ENCODE measurements at places on chromosomes 16 and 17.

GRCh38 chr16:29816694-29817441 lies 916 bp downstream of the PAGR1 start:
- no peak for DNase-seq

DNA sequence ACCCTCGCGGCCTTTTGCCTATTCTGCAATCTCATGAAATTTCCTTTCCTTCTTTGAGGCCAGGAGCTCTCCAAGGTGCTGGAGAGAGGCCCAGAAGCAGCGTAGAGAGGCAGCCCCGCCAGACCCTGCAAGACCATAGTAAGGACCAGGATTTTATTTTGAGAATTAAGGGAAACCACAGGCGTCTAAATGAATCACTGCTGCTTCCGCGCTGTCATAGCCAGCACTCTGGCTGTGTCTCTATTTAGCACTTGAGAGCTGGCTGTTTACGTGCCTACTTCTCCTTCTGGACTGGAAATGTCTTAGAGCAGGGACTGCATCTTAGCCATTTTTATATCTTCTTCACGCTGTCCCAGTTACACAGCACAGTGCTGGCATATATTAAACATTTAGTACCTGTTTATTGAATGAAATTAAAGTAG lies 37.6 kb upstream of the PIRT start:
- no peak for DNase-seq

GRCh38 chr16:75416904-75417565 lies 16.3 kb downstream of the CFDP1 start:
- DNase-seq, result no peak

DNA sequence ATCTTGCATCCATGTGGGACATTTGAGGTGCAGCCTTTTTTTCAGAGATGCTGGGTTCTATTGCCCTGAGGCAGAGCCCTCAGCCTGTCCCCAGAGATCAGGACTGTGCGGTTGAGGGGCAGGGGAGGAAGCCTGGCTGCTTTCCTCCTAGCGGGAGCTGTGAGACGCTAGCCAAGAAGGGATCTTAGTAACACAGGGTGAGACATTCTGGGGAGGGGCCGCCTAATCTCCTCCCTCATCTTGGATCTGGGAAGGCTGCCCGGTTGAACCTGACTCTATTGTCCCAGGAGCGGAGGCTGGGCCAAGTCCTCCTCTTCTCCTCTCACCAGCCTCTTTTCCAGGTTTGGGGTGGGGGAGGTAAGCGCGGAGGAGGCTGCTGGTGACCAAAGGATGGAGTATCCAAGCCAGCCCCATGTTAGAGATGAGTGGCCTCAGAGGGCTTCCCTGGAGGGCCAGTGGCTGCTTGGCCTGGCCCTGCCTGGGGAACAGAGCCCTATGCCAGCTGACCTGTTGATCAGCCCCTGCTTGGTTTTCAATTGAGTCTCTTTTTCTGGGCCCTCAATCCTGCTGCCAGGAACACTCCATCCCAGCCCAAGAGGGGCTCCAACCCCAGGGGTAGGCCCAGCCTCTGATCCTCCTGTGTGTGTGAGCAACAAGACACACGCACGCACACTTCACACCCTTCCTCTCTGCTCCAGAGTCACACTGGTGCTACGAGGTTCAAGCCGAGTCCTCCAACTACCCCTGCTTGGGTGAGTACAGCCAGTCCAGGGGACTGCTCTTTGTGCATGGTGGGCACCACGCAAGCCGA lies 5.0 kb downstream of the CA4 start:
- no peak for DNase-seq

DNA sequence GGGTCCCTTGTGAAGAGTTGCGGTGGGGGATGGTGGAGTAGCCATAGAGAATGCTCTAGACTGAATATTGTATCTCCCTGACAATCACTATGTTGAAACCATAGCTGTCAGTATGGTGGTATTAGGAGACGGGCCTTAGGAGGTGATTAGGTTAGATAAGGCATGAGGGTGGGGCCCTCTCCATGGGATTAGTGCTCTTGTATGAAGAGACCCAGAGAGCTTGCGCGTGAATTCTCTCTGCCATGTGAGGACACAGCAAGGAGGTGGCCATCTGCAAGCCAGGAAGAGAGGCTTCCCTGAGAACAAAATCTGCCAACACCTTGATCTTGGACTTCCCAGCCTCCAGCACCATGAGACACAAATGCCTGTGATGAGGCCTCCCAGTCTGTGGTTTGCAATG lies 34.5 kb upstream of the MGAT5B start:
- DNase-seq, result no peak

DNA sequence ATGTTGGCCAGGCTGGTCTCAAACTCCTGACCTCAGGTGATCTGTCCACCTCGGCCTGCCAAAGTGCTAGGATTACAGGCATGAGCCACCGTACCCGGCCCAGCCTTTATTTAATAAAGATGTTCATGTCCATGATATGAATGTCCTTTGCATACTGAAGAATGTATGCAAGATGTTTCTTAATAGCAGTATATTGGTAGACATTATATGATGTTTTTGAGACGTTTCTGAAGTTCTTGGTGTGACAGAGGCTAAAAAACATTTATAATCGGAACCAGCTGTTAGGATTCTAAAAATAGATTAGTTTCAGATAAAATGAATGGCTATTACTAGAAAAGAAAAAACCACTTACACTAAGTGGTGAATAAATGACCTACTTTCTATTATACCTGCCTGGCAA lies 11.8 kb downstream of the PDZD9 start:
- DNase-seq, result no peak

DNA sequence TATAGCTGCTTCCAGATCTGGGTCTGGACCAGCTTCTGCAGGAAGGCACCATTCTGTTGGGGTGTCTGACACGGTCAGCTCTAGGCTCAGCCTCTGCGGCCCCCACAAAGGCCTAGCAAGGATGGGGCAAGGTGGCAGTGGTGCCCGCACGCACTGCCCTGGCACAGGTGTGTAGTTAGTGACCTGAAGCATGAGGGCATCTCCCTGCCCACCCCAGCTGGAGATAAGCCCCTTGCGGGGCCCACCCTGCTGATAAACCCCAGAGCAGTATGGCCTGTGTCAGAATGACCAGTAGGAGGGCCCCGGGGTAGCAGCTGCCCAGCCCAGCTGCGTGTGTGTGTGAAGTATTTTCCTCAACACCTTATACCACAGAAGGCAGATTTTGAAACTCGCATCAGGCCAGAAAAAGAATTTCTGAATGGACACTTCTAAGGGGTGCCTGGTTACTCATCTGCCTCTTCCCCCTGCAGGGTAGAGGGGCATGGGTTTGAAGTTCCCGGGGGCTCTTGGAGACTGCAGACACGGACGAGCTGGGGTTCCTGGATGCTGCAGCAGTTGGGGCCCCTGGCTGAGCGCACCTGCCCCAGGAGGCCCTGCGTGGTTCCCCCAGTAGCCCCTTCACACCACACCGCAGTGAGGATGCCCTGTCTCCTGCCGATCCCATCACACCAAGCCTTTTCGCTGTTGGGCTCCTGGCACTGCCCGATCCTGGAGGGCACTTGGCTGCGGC lies 4.5 kb downstream of the ARHGDIA start:
- no peak for DNase-seq

GRCh38 chr16:24728891-24729242 lies 584 bp upstream of the TNRC6A start:
- DNase-seq, result no peak

DNA sequence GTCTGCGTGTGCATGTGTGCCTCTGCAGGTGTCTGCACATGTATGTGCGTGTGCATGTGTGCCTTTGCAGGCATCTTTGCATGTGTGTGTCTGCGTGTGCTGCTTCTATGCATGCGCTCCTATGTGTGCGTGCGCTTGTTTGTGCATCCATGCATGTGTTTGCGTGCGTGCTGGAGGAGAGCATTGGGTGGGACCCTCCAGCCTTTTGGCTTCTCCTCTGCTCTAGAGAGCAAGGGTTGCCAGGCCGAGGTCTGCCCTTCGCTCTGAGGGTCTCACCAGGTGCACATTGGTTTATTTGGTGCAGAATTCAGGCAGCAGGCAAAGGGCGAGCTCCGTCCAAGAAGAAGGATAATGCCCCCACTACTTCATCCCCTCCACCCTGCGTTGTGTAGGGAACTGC lies 1.1 kb upstream of the RAB40B start:
- no peak for DNase-seq

- no peak for DNase-seq
Measured at GRCh38 chr16:10517868-10518267, 62.5 kb downstream of the EMP2 start.

- no peak for DNase-seq
Measured at GRCh38 chr17:54680410-54680809, 220.2 kb upstream of the TOM1L1 start.

DNA sequence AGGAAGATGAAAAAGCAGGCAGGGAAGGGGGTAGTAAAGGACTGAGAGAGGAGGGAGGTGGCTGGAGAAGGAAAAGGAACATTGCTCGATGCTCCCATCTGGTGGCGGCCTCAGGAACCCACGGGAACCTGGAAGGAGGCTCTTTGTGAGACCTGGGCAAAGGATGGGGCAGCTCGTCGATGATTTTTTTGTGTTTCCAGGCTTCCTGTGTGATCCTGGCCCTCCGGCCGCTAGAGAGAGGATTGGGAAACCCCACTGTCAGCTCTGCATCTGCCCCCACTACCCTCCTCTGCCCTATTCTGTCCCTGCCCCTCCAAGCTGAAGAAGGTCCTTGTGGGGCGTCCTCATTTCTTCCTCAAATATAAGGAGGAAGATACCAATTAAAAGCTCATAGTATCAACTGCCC lies 6.6 kb downstream of the WFIKKN2 start:
- no peak for DNase-seq

- DNase-seq, result no peak
Measured at GRCh38 chr17:49955157-49955556, 13.8 kb upstream of the DLX4 start.

- no peak for DNase-seq
Measured at GRCh38 chr16:80511824-80512592, 28.8 kb upstream of the DYNLRB2 start.

GRCh38 chr17:13671771-13672170 lies 70.0 kb upstream of the HS3ST3A1 start:
- no peak for DNase-seq

DNA sequence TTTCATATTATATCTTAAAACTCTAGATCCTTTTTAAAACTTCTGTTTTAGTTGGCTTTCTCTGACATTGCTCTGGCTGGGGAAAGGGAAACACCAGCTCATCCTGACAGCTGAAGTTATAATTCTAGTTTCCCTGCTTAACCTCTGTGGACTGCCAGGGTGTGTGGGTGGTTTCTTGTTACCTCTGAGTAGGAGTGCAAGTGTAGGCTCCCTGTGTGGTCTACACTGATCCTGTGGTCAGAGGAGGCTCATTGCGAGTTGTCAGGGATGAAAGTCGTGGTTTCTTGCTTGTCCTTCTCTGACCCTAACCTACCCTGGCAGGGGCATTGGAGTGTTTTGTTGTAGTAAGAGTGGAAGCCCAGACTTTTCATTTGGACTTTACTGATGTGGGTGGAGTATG lies 221.0 kb downstream of the UTP18 start:
- DNase-seq, result no peak

GRCh38 chr17:55067697-55068439 lies 99.3 kb downstream of the STXBP4 start:
- DNase-seq, result no peak

DNA sequence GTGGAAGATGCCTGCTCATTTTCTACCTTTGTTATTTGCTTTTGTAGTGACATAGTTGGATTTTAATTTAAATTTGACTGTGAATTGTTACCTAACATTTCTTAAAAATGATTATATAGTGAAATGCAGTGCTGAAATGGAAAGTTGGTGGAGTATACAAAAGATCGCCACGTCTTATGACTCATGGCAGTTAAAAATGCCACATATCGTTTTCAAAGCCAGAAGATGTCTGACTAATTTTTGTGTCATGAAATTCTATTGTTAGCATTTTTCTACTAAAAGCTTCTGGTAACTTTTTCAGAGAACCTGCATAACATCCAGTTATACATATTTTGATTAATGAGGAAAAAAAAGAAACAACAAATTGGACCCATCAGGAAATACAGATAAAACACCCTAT lies 20.6 kb downstream of the MAP2K4 start:
- DNase-seq, result no peak

- no peak for DNase-seq
Measured at GRCh38 chr16:88642881-88643643, 4.7 kb downstream of the IL17C start.

GRCh38 chr17:49516180-49516579 lies 21.1 kb downstream of the NGFR start:
- no peak for DNase-seq

- DNase-seq, result no peak
Measured at GRCh38 chr17:64679710-64680216, 17.7 kb upstream of the SMURF2 start.

- DNase-seq, result no peak
Measured at GRCh38 chr17:51079049-51079448, 41.6 kb downstream of the SPAG9 start.

DNA sequence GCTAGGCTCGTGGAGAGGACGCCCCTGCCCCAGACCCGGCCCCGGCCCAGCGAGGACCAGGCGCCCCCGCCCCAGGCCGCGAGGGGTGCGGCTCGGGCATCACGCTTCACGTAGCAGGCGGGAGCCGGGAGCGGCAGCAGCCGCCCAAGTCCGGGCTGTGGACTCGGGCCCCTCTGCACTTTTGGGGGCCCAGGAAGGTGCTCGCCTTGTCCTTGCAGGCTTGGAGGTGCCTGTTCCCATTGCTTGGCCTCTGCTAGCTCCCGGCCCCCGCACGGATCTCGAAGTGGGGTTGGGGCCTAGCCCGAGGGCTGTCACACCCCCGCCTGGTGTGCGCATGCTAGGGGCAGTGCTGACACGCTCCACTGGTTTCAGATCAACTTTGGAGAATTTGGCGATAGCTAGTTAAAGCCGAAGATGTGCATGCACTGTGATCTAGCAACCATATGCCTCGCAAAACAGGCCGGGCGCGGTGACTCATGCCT lies 55.7 kb downstream of the WSB1 start:
- no peak for DNase-seq

DNA sequence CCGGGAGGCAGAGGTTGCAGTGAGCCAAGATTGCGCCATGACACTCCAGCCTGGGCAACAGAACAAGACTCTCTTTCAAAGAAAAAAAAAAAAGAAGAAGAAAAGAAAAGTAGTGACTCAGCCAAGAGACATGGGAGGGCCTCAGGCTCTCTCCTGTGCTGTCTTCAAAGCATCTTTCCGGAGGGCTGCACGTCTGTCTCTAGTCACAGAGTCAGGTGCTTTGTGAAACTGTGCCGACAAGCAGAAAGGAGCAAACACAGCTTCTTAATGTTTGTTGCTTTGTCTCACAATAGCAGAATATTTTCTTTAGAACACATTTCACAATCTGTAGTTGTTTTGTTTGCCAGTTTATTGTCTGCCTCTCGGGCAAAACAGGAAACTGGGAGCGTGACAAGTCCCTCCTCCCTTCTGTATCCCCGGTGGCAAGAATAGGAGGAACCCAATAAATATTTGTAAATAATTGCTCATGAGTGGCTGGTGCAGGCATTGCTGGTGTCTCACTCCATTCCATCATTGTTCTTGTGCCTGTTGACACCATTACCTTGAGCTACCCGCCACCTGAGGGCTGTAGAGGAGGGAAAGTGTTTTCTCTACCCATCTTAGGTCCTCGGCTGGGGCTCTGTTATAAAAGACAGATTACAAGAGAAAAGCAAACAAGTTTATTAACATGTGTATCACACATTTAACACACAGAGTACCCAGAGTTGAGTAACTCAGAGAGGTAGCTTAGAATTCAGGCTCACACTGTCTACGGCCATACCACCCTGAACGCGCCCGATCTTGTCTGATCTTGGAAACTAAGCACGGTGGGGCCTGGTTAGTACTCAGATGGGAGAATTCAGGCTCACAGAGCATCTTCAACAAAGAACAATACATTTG lies 5.5 kb downstream of the GAST start:
- DNase-seq, result no peak

GRCh38 chr16:31577411-31577810 lies 49.7 kb downstream of the AHSP start:
- no peak for DNase-seq

All from activated naive CD4-positive, alpha-beta T cell (primary cell).